Activated naive CD4-positive, alpha-beta T cell treated with Interleukin-2 at 50 U/mL for 16 hours (primary cell): ENCODE measurements at places on chromosomes 6 and 20.

DNA sequence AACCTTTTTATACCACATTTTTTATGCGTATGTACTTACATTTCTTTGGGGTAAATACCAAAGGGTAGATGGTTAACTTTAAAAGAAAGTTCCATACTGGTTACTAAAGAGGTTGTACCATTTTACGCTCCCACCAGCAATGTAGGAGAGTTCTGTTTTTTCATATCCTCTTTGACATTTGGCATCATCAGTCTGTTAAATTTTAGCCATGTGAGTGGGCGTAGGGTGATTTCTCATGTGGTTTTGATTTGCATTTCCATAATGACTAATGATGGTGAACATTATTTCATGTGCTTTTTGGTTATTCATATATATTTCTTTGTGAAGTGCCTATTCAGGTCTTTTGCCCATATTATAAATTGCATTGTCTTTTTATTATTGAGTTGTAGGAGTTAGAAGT, 194.2 kb downstream of the PRL start:
- no peak for DNase-seq

DNA sequence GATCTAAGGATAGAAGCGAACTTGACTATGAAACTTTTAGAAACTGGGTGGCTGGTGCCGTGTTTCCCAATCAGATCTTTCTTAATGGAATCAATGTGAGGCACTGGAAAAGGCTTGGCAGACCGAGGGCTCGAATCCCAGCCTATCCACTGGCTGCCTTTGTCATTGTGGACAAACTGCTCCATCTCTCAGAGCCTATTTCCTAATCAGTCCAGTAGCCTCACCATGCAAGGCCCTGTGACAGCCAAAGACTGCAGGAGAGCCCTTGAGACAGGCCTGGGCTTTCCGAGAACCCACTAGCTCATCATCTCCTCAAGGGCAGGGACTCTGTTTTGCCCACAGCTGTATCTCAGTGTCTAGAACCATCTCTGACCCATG, 43.4 kb downstream of the SPDEF start:
- no peak for DNase-seq

DNA sequence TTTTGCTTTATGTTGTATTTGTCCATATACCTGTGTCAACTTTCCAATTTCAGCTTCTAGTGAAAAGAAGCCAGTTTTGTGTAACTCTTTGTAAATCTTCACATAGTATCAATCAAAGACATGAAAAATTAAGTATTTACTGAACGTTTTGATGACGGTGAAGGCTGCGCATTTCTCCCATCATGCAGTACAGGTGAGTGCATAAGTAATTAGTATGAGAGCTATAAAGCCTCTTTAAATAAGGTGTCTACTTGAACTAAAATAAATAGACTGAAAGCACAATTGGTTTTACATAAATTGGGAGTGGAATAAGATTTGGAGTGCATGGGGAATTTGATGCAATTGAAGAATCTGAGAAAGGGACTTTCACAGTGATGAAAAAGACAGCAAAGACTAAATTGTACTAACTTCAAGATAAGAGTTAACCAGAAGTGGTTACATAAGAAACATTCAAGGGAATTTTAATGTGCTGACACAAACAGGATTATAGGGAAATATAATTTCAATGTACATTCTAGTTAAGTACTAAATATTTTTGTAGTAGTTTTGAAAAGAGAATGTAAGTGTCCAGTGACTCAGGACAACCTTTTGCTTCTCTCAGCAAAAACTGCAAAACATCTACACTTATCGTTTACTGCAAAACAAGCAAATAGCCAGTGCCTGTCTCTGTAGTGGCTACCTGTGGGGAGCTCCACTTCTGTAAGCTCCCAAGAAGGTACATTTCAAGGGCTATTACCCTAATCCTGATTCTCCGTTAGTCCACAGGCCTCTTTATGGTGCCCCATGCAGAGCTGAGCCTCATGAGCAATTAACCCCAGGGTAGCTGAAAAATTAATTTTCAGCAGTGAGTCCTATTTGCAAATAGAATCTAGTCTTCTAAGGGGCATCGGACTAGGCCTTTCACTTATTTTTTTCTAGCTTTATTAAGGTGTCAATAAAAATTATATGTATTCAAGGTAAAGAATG, 13.0 kb downstream of the TENT5A start:
- DNase-seq: no peak

DNA sequence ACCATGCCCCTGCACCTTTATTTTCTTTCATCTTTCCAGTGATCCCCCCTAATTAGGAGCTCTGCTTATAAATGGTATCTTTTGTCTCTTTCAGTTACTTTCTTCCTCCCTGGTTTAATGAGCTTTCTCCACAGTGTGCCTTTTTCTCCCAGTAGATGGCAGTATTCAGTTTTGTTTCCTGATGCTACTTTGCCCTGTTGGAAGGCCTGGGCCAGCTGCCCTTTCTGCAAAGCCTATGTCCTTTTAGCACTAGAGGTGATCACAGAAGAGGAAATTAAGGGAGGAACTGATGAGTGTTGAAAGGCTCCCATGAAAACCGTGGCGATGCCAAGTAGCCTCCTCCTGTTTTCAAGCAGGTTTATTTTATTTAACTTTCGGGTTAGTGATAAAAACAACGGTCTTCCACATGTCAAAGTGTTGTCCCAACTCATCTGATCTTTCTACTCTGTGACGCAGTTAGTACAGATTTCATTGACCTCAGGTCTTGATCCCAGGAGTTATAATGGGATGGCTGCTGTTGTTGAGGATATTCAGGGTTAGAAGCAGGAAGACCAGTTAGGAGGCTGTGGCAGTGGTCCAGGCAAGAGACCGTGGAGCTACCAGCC, 184.2 kb upstream of the BMP2 start:
- DNase-seq: no peak

DNA sequence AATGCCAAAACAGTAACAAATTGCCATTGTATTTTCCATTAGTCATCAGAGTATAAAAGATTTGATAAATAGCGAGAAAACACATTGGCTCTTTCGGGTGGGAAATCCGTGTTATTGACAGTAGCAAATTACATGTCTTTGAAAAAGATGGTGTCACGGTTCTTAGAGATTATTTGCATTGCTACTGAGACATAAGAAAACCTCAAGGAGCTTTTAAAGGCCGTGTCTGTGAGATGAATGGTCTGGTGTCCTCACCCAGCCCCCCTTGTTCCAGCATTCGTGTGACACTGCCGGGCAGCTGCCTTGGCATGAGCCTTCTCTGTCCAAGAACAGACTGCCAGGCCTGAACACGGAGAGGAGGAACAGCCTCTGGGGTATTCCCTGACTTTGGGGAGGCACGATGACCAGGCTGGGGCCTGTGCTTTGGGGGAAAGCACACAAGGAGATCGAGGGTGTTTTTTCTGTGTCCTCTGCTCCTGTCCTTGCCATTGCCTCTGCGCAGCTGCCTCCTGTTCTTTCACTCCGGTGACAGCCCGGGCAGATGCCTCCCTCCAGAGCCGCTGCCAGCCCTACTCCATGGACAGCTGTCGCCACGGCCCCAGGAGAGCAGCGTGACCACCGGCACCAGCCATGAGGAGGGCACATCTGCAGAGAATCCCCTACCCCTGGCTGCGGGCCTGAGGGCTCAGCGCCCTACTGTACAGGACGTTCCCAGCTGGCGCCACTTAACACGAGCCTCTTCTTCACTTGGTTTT, 167.7 kb upstream of the CDYL start:
- DNase-seq: no peak

DNA sequence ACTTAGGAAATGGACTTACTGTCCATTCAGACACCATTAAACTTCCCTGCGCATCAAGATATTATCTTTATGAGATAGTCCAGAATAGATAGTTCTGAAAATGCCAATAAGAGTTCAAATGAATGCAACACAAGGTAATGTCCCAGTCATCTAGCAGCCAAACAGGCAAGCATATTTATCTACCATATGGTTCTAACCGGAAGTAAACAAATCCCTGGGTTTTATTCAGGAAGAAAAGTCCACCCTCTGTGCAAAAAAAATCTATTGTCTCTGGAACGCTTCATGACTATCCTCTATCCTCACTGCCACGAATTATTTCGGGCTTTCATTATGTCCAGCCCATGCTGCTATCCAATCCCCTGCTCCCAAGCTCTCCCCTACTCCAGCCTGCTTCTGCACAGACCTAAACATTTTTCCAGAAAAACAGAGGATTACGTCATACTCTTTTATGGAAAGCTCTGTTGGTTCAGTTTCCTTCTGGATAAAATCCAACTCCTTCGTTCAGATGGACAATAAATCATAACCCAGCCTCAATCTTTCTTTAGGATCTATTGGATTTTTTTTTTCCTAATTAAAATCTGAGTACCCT, 11.4 kb downstream of the PPIL6 start:
- DNase-seq: no peak

DNA sequence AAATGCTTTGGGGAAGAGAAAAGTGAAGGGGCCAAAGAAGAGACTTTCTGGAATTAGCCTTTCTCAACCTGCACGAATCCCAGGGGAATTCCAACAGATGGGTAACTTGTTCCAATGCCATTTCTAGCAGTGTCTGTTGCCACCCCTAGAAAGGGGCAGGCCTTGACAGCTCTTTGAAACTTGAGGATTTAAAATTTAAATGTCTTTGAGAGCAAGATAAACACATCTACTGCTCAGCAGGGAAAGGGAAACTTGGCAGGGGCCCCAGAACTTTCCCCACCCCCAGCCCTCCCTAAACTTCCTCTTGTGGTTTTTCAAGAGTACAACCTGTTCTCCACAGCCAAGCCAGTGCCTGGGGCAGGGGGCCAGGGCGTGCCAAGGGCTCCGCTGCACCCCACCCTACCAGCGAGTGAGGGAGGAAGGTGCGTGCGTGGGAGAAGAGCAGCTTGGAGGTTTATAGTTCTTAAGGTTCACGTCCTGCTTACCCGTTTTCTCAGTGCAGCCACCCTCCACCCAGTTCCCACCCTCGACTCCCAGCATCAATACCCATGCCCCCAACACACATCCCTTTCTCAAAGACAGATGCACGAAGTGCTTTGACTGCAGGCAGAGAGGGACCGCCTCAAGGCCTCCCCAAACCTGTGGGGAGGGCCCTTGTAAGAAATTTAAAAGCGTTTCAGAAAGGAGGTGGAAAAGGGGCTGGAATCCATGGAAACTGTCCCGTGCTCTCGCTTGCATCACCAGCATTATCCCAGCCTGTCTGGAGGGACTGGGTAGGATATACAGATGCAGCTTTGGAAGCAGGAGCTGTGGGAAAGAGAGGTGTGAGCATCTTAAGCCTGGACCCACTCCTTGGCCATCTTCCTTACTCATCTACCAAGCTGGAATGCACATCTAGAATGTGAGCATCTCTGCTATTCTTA, 4.5 kb upstream of the TAF8 start:
- DNase-seq: peak; percentile 73

GRCh38 chr6:166045173-166045859, 122.3 kb downstream of the TBXT start:
- DNase-seq: no peak

DNA sequence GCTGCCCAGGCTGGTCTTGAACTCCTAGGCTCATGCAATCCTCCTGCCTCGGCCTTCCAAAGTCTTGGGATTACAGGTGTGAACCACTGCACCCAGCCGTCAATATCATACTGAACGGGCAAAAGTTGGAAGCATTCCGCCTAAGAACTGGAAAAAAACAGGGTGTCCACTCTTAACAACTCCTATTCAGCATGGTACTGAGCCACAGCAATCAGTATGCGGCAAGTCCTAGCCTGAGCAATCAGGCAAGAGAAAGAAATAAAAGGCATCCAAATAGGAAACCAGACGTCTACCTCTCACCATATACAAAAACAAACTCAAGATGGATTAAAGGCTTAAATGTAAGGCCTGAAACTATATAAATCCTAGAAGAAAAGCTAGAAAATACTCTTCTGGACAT, 83.1 kb downstream of the FKBP5 start:
- no peak for DNase-seq

DNA sequence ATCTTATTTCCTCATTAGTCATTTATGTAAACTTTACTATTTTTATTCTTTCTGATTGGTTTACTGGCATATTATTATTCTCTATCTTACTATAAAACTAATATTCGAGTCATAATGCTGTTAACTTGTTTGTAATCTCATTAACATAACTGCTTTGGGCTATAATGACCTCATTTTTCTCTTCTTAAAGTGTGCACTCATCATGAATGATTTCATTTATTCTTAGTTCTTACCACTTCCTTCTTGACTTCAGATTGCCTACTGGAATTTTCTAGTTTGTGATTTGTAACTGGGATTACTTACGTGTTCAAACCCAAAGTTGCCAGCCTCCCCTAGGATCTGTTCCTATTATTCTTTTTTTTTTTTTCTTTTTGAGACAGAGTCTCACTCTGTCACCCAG, 91.8 kb upstream of the TNFAIP3 start:
- no peak for DNase-seq

DNA sequence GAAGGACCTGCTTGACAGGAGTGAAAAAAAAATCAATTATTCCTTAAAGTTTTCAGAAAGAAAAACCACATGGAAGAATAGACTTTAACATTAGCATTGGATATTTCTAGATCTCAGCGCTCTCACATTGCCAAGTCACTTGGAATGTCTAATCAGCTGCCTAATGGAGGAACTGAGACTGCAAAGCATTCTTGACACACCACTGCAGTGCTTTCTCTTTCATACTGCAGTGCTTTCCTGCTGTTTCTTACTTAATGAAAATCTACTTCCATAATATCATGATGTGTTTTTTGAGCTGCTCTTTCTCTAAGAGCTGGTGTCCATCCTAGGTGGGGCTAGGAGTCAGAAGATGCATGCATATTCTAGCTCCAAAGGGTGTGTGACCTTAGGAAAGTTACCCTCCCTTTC, 20.4 kb upstream of the MCM3 start:
- DNase-seq: no peak

DNA sequence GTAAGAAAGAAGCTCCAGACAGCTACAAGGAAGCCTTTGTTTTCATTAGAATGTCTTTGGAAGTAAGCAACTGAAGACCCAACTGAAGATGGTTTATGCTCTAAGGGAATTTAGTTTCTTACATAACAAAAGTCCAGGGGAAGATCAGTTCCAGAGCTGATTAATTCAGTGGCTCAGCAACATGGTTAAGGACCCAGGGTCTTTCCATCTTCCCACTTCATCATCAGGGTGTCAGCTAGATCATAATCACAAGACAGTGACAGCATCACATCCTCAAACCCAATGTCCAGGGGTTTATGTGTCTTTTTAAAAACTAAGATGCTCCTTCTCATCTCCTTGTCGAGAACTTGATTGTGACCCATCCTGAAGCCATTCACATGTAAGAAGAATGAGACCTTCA, 119.7 kb upstream of the PRDM1 start:
- DNase-seq: no peak

- DNase-seq: peak; percentile 83
Measured at GRCh38 chr6:3850451-3851203, 1.5 kb downstream of the FAM50B start.
